WTC11 (cell line): ENCODE measurements at places on chromosomes 3 and 15.

DNA sequence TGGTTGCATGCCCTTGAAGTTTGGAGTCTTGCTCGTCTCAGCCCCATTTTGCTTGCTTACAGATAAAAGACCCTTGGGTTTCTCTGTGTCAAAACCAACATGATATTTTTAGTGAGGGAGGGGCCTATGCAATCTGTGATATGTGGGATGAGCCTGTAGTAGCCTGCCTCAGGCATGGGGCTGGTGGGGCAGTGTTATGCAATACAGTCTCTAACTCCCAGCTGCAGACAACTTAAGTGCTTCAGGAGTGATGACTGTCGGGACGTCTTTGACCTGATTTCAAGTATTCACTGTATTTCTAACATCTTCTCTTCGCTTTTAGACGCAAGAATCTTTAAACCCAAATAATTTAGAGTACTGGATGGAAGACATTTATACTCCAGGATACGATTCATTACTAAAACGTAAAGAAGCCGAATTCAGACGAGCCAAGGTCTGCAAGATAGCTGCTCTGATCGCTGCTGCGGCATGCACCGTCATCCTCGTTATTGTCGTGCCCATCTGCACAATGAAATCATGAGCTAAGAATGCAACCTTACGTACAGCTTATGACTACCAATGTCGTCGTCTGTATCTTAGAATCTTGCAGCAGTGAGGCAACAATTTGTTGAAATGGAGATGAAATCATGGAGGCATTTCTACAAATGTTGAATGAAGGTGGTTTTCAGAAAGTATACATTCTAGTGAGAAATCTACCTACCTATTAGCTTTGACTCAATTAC is 35.9 kb downstream of the MINAR1 start:
- no peak for DNase-seq

DNA sequence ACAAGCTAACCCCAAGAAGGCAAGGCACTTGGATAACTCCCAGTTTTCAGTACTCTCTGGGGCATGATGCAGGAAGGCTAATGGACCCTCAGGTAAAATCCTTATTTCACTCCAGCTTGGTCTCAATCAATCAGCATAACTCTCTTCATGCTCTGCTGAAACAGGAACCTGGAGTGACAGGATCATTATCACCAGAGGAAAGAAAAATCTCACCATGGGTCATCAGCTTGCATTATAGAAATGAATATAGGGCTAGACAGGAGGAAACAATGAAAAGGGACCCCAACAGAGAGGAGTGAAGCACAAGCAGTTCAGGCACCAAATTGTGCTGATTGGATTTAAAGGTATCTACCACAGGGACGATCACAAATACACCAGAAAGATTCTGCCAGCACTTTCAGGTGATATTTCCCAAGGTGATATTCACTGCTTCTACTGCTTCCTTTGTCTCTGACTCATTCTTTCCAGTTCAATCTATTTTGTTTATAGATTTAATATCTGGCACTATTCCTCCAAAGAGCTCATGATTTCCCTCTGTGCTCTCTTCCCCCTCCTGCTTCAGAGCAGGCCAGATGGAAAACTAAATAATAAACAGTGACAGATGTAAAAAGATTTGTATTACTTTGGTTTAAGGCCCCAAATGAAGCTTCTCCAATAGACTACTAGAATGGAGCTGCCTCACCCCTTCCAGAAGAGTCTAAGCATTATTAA is 22.9 kb upstream of the THUMPD3 start:
- no peak for DNase-seq

DNA sequence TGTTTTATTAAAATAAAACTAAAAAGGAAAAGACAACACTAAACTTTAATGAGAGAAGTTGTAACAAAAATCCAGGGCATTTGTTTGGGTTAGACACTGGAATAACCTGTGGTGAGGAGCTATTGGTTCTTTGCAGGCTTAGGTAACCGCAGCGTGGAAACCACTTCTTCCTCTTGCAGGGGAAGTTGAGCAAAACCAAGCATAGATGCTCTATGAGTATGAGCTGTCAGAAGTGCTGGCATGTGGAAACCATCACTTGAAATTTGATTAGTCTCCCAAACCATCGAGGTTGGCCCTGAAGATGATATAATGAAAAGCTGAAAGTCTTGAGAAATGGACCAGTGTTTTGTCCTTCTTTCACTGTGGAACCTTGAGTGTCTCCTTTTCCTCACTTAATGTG is 127.1 kb upstream of the RBMS3 start:
- no peak for DNase-seq

- no peak for DNase-seq
These were observed 132.6 kb upstream of the PROK2 start for GRCh38 chr3:71917545-71917944.

DNA sequence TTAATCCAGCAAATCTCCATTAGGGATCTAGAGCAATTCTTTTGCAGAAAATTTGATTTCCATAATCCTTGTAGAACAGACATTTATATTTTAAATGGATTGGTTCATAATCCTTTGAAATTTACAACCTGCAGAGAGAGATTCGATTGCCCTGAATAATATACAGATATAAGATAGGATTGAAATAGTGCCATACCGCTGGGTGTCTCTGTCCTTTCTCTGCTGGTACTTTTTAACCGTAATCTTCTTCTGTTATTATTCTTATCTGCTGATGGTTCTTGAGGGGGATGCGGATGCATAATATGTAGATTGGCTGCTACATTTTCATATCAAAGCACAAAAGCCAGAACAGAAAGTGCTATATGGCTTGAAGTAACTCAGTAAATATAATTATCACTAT is 182.2 kb downstream of the CFAP20DC start:
- no peak for DNase-seq
